GM23248 (cell line): ENCODE measurements at places on chromosomes 5 and 9. TPM values are rescaled to one million over a fixed set of nuclear protein-coding genes. Genes with fewer than 3 reads are reported as not detected.

The SKP2 gene
- total RNA-seq, result 38.8 and 41.6 TPM in 2 replicates

GRCh38 chr9:117253261-117253660 is 161.6 kb downstream of the ASTN2 start:
- no peak for DNase-seq

The EGFL7 gene
- total RNA-seq, result 13.7 and 15.3 TPM in 2 replicates

- DNase-seq, result peak; percentile 10
These were observed 180.3 kb upstream of the ADRA1B start for GRCh38 chr5:159735749-159736660.

DNA sequence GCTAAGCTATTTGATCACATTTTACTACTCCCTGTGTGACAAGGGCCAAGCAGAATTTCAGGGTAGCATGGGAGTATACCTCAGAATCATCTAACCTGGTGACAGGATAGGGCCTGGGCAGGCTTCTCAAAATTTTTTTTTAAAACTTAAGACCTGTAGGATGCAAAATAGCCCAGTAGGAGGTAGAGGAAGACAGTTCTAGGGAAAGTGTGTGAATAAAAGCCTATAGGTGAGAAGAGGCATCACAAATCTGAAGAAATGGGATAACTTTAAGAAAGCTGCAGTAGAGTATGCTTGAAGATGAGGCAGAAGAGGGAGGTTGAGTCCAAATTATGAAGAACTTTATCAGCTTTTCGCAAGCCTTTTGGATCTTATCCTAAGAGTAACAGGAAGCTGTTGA is 32.3 kb downstream of the CNTRL start:
- DNase-seq, result peak; percentile 8

The RMRP gene
- 14,230 and 20,944 TPM in 2 replicates for total RNA-seq

- DNase-seq, result no peak
These were observed 436.2 kb downstream of the SH3GL2 start for GRCh38 chr9:18015116-18015515.

DNA sequence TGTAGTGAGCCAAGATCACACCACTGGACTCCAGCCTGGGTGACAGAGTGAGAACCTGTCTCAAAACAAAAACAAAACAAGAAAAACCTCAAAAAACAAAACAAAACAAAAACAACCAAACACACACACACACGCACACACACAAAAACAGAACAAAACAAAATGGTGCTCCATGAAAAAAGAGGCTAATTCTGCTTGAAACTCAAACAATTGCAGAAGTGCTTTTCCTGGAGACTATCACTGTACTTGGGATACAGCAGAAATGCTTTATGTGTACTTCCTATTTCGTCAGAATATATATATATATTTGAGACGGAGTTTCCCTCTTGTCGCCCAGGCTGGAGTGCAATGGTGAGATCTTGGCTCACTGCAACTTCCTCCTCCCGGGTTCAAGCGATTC is 49.9 kb upstream of the HSPA9 start:
- no peak for DNase-seq

DNA sequence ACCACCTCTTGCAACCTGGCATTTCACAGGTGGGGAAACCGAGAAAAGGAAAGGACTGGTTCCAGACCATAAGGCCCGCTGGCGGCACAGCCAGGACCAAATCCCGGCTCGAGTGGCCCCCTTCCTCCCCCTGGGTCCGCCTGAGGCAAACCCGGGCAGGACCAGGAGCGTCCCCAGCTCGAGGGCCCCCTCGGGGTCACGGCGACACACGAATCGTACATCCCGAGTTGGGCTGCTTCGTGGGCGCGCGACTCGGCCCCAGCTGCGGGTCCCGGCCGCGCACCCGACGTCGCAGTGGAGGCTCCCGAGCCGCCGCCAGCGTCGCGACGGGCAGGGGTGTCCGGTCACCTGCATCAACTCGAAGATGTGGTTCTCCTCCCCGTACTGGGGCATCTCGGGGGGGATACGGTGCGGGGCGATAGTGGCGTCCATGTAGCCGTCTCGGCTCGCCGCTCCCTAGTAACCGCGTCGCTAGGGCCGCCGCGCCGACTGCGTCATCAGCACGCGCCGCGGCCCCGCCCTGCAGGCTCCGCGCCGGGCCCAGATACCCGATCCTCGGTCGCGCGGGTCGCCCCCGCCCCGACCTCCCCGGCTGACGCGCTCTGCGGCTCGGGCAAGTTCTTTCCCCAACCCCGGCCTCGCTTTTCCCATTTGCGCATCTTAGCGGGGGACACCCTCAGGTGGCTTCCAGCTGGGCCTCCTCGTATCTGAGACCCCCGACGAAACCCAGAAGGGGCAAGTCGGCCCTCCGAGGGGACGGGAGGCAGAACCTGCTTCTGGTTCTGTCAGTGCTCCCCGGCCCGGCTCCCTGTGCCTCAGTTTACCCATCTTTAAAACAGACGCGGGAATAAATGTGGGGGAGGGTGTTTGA is at the start of gene AK8:
Gene AK8, minus strand, starts transcription at position 461 of the 871 bp plus-strand sequence. Its CDS starts 29 bp downstream, at position 432.
- DNase-seq, result peak; percentile 90

DNA sequence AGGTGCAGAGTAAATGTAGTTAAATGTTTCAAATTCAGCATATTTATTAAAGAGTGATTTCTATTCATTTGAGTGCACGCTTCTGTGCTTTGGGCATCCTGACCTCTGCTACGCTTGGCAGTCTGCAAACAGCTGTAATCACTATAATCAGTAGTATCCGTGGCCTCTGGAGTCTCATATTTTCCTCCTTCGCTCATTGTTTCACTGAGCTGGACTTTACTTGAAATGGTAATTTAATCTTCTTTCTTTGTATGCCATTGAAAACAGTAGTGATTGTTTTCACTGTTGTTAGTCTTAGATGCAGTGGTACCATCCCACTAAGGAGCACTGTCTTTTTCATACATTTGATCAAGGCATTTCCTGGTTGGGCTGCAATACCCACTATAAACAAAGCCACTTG is 43.5 kb upstream of the CAVIN4 start:
- DNase-seq, result no peak

The ROPN1L gene
- 0.86 TPM in 1 of 2 replicates, not detected in the other for total RNA-seq

GRCh38 chr9:102911185-102911584 is 83.9 kb upstream of the CYLC2 start:
- DNase-seq, result no peak
